Esophagus mucosa (tissue), 1 donor: ENCODE measurements at places on chromosomes 1 and 21. TPM values are rescaled to one million over a fixed set of nuclear protein-coding genes. Genes with fewer than 3 reads are reported as not detected.
A peak's percentile ranks its signal among the peaks of the same experiment; 100 is the strongest.

DNA sequence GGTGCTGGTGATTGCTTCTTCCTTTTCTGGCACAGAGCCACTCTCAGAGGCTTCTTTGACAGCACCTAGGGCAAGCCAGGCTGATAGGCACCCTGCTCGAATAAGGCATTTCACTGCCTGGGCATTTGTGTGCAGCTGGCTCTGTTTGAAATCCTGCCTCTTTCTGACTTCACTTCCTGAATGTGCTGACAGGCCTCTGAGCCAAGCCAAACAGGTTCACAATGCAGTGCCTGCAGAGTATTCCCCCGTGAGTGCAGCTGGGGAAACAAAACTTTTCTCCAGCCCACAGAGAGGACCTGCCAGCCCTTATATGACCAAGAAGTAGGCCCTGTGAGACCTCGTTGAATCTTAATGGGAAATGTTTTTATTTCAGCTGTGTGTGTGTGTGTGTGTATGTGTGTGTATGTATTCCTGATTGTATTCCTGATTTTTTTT, 10.4 kb downstream of the JUN start:
- ATAC-seq = peak; percentile 76

- ATAC-seq = no peak
Observed at GRCh38 chr1:230391776-230392535, 34.2 kb downstream of the PGBD5 start.

The NIT1 gene
- total RNA-seq = 26.4 TPM

DNA sequence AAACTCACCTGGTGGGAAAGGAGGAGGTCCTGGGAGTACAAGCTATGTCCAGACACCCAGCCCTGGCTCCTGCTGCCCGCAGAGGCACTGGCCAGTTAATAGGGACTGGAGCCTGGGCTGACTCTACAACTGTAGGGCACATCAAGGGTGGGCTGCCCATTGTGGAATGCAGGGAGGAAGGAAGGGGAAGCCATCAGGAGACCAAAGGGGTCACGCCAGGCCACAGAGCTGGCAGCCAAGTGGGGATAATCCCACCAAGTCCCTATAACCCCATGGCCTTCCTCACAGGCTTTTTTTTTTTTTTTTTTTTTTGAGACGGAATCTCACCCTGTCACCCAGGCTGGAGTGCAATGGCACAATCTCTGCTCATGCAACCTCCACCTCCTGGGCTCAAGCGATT, 14.7 kb downstream of the TMEM53 start:
- no peak for ATAC-seq

The FAM72A gene
- total RNA-seq = 4.2 TPM

- ATAC-seq = no peak
Observed at GRCh38 chr1:168433238-168433637, 110.6 kb downstream of the XCL2 start.

- no peak for ATAC-seq
Observed at GRCh38 chr1:52825868-52826267, 16.7 kb upstream of the ZYG11A start.

The AMY1C gene
- total RNA-seq = not detected

The EFNA1 gene
- total RNA-seq = 40.9 TPM

The ABCG1 gene
- total RNA-seq = 4.2 TPM

DNA sequence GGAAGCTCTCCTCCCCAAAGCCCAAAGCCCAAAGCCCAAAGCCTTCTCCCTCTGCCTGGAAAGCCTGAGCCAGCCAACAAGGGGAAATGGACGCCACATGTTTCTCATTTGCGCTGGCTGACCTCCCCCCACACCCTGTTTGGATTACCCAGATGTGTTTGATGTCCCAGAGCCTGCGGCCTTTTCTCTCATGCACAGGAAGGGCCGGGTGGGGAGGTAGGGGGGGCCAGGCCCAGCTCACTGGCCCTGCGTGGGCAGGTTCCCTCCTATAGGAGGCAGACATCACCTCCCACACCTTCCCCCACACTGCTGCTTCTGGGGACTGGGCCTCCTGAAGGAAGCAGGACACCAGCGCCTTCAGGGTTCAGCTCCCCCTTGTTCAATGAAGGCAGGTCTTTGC, 116.3 kb downstream of the NAV1 start:
- ATAC-seq = no peak

DNA sequence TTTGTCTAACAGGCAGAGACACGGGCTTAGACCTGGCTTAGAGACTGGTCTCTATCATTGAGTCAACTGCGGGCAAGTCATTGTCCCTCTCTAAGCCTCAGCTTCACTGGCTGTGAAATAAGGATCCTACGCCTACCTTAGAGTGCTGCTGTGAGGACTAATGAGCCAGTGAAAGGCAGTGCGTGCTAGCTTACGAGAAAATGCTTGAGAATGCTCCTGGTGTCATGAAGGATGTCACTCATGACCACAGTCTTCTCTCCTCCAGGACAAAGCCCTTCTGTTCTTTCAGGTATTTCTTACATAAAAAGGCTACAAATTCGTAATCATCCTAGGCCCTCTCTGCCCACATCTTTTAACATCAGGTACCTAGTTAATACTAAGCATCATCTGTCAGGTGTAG, 16.5 kb upstream of the A3GALT2 start:
- no peak for ATAC-seq

DNA sequence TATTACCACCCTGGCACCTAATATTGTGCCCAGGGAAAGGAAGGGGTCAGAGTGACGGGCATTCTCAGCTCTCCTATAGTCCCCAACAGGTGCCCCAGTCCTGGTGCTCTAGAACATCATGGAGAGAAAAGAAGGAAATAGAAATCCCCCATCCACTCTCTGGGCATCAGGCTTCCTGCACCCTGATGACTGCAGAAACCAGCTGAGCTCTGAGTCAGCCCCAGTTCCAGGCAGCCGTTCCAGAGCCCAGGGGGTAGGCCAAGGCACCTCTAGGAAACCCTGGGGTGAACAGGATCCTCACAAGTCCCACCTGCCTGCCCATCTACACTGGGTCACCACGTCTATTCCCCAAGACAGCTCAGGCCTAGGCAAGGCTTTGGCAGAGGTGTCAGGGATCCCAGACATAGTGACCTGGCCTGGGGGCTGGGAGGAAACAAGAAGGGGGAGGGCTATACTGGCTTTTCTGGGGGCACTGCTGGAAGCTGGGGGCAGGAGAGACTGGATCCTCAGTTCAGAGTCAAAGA, 709 bp downstream of the NECTIN4 start:
- peak; percentile 60 for ATAC-seq

DNA sequence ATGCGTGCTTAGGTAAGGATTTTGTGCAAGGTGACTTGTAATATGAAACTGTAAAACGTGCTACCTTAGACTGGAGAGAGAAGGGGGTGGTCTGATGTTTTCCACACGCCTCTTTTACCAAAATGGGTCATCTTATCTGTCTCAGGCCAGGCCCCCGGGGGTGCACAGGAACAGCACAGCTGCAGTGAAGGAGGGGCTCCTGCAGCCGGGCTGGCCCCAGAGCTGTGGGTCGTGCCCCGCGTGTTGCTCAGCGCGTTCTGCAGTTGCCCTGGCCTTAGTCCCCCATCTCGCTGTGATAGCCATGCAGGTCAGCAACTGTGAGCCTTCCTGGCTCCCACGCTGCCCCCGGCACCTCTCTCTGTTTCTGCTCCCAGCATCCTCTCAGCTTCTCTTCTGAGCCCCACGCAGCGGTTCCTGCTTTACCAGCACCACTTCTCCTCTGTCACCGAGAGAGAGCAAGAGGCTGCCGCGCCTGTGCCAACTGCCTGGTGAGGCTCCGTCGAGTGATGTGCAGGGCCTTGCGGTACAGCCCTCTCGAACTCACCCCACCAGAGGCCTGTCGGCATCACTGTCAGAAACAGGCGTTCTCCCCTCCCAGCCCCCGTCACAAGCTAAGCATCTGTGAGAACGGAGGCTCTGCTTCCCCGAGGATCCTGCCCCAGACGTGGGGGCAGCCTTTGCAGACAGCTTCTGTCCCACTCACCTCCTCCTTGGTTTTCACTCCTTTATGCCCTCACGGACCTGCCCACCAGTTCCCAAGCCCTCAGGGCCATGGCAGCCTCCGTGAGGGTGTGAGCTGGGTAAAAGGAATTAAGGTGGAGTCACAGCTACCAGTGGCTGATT, 73.3 kb downstream of the ADARB1 start:
- ATAC-seq = no peak
